Inflammatory macrophage (primary cell): ENCODE measurements at places on chromosomes 16 and 17.
A peak's percentile ranks its signal among the peaks of the same experiment; 100 is the strongest.

DNA sequence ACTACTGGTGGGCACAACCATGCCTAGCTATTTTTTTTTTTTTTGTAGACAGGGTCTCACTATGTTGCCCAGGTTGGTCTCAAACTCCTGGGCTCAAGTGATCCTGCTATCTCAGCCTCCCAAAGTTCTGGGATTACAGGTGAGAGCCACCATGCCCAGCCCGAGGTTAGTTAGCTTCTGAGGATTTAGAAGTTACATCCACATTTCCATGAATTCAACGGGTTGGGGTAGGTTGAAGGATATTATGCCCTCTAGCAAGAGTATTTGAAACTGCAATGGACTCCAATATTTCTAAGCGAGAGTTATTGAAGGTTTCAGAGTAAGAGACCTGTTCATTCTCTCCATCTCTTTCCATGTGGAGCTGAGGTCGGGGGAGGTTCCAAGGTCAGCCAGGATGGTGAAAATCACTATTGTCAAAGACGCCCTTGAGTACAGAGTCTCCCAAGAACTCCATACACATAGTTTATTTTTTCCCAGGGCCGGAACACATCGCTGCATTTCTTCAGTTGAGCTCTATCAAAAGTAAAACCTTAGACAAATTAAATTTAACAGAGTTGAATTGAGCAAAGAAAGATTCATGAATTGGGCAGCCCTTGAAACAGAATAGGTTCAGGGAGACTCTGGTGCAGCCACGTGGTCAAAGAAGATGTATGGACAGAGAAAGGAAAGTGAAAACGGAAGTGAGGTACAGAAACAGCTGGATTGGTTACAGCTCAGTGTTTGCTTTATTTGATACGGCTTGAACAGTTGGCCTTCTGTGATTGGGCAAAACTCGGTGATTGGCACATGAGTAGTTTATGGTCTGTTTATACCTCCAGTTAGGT lies 19.0 kb upstream of the ITPRIPL2 start:
- DNase-seq = peak; percentile 27

DNA sequence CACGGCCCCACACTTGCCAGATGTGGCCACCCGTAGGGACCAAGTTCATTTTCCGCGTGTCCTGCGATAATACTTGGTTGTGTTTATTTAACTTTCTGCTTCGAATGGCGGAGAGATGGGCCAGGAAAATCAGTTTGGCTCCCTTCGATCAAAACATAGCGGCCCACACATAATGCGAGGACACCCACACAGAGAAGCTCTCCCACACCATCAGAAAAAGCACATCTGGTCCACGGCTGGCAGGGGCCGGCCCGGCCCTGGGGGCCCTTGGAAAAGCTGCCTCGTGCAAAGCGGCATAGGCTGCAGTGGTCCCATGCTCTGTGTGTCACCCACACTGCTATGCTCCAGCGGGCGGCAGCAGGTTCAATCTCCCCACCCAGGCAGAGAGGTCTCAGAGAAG lies 46.9 kb downstream of the ZNF423 start:
- DNase-seq = no peak

GRCh38 chr17:47649972-47650524 lies 329 bp downstream of the KPNB1 start:
- DNase-seq = no peak

DNA sequence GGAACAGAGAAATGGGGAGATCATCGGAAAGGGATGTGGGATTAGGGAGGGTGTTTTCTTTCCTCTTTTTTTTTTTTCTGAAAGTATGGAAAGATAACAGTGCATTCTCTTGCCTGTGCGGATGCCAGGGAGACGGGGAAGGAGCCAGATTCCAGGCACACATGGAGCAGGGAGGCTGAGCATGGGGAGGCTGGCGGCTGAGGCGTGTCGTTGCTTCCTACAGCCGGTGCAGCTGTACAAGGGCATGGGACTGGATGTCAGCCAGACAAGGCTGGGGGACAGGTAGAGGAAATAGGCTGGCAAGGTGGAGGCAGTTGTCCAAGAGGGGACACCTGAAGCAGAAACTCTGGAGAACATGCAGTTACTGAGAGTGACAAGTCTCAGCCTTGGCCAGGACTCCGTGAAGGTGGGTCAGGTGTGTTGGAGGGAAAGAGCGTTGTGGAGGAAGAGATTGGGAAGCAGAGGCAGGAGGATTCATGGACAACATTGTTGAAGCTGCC lies 16.6 kb upstream of the ADORA2B start:
- DNase-seq = no peak

DNA sequence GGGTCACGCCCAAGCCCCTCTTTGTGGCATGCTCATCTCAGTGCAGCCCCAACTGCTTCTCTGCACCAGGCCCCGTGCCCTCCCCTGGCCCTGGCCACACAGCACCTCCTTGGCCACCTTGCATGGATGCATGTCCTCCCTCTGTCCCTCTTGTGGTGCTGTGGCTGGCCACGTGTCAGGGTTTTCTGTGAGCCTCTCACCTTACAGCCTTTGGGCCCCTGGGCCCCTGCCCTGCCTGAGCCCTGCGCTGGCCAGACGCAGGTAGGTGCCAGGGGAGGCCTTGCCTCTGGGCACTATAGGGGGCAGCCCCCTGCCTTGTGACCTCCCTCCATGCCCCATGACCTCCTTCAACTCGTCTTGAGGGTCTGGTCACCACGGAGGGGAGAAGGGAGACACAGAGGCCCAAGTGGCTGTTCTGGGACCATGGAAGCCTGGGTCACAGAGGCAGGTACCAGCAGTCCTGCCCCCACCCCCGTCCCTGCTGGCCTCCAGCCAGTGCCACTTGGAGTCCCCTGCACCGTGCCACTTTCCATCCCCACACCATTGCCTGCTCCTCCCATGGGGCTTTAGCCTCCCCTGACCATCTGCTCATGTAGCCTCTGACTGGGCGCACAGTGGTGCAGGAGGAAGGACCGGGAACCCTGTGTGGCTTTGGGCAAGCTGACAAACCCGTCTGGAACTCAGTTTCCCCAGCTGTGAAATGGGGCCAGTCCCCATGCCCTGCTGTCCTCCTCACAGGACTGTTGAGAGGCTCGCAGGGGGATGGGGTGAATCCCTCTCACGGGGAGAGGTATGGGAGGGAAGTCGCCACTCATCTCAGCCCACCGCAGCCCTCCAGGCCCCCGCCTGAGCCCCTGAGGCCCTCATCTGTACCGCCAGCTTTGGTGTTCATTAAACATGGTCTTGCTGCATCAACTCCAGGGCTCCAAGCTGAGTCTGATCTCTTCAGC lies 11.5 kb upstream of the ATP6V0C start:
- no peak for DNase-seq

GRCh38 chr17:56213031-56213430 lies 59.8 kb downstream of the ANKFN1 start:
- DNase-seq = no peak

- peak; percentile 69 for DNase-seq
Observed at GRCh38 chr17:74864866-74865395, 5.2 kb upstream of the GRIN2C start.

DNA sequence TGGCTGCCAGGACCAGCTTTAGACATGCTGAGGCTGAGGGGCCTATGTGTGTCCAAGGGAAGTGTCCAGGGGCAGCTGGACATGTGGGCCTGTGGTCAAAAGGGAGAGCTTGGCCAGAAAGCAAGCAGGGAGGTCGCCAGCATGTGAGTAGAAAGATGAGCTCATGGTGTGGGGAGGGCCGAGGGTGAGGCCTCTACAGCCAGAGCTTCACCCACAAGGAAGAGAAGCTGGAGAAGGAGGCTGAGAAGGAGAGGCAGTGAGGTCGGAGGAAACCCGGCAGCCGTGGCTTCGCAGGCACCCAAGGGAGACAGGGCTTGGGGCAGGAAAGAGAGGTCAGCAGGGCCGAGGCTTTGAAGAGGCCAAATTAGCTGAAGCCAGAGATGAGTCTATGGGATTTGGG lies 4.0 kb upstream of the HSD11B2 start:
- DNase-seq = no peak

- no peak for DNase-seq
Observed at GRCh38 chr16:16014329-16015224, 65.2 kb downstream of the ABCC1 start.

- no peak for DNase-seq
Observed at GRCh38 chr16:86854626-86855294, 276.4 kb downstream of the FOXL1 start.

DNA sequence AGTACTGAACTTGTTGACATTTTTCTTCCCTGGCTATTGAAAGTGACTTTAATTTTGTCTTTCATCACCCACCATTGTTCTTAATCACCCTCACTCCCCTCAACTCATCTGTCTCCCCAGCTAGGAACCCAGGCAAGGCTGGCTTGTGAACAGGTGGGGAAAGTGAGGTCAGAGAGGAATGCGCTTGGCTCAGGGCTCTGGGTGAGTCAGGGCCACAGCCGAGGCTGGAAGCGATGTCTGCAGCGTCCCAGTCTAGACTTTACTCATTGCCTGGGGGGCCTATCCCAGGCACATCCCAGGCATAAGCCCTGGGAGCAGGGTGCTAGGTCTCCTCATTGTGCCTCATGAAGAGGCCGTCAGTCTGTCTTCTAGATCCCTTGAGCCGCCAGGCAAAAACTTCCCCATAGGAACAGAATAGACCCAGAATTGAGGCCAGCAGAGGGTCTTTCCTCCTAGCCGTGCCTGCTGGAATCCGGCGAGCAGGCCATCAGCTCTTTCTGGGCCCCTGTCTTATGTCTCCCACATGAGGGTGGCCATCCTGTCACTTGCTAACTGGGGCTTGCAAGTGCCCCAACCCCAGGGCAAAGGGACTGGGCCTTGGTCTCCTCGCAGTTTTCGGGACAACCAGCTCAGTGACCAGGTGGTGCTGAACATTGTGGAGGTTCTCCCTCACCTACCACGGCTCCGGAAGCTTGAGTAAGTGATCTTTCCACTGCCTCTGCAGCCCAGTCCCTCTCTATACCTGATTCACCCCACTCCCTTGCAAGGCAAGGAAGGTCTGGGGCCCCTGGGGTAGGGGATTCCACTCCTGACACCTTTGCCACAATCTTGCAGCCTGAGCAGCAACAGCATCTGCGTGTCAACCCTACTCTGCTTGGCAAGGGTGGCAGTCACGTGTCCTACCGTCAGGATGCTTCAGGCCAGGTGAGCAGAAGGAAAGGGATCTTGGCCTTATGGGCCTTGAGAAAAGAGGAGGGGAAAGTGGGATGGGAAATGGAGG lies 40.1 kb downstream of the NLRC5 start:
- no peak for DNase-seq

GRCh38 chr17:58120195-58120822 lies 27.9 kb upstream of the OR4D1 start:
- peak; percentile 57 for DNase-seq

GRCh38 chr17:14299280-14300141 lies 1.4 kb upstream of the HS3ST3B1 start:
- DNase-seq = peak; percentile 18

- no peak for DNase-seq
Observed at GRCh38 chr17:57357830-57358430, 101.6 kb downstream of the MSI2 start.

GRCh38 chr16:15518381-15519351 lies 84.3 kb downstream of the BMERB1 start:
- no peak for DNase-seq

GRCh38 chr16:19382887-19383816 lies 34.5 kb upstream of the TMC5 start:
- no peak for DNase-seq

- no peak for DNase-seq
Observed at GRCh38 chr17:2901582-2901981, 105.3 kb downstream of the RAP1GAP2 start.

DNA sequence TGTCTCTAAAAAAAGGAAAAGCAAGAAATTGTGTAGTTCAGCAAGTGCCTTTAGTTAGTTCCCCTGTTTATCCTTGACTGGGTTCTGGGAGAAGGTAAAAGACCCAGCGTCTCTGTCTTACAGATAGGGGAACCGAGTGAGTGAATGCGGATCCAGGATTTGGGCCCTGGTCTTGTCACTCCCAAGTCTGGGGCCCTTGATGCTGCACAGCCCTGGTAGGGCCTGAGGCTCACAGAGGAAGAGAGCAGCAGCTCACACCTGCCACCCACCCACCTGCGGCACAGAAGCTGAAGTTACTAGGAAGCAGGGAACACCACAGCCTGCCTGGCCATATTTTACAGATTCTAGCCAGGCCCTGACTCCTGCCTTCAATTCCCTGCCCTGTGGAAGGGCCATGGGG lies 22.2 kb downstream of the LASP1 start:
- DNase-seq = no peak

DNA sequence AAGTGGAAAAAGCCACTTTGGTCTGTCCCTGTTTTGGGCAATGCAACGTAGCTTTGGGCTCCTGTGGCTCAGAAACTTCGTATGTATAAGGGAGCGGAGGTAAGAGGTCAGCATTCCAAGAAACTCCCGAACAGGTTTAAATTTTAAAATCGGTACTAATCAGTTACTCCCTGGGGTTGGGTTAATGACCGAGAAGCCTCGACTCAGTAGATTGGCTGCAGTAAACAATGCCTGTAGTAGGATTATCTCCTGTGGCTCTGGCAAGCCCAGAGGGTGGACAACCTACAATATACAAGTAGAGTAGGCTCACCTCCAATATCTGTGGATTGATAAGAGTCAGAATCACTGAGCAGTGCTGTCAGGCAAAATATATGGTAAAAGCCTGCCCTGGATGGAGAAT lies 1.6 kb upstream of the GNA13 start:
- no peak for DNase-seq

GRCh38 chr17:4536742-4537411 lies 18.3 kb downstream of the MYBBP1A start:
- DNase-seq = peak; percentile 45

- DNase-seq = no peak
Observed at GRCh38 chr17:36590082-36590481, 1.6 kb upstream of the DHRS11 start.

DNA sequence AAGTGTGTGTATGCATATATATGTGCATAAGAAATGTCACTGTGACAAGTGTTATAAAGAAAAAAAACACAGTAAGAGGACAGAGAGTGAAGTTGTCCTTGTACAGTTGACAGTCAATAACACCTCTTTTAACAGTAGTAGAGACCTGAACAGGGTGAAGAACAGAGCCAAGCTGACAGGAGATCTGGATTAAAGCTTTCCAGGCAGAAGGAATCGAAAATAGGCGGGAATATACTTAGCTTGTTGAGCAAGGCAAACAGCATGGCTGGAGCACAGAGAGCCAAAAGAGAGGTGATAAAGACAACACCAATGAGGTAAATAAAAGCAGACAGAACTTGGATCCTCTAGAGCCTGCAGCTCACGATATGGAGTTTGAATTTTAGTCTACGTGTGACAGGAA lies 64.8 kb downstream of the KANSL1 start:
- DNase-seq = no peak

- DNase-seq = no peak
Observed at GRCh38 chr16:15972046-15972868, 22.8 kb downstream of the ABCC1 start.

GRCh38 chr17:73630531-73630930 lies 13.7 kb downstream of the SDK2 start:
- no peak for DNase-seq

- peak; percentile 16 for DNase-seq
Observed at GRCh38 chr17:6661464-6661848, 9.9 kb downstream of the C17orf100 start.

- no peak for DNase-seq
Observed at GRCh38 chr17:64491994-64492393, 4.9 kb downstream of the POLG2 start.
